ENCODE measurements at places on chromosomes 6 and 20.

DNA sequence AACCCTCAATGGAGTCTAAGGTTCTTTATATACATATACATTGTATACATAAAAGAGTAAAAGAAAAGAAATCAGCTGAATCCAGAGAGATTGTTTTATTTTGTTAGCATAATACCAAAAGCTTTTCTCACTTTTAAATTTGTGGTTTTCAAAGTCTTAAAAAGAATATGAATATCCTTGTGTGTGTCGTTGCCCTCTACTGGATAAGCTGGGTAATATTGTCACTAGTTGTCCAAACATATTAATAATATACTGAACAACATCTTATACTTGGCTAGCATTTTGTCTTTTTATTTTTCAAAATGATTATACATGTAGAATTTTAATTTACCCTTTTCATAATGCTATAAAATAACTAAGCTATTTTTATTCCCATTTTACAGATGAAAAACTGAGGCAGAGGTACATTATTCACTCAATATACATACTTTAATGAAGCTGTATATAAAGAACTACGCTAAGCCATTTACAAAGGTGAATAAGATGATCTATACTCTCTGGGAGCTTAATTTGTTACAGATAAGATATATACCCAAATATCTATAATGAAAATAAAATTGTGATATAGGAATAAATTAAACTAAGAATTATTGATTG lies 531.7 kb downstream of the TFAP2B start:
- DNase-seq: no peak

DNA sequence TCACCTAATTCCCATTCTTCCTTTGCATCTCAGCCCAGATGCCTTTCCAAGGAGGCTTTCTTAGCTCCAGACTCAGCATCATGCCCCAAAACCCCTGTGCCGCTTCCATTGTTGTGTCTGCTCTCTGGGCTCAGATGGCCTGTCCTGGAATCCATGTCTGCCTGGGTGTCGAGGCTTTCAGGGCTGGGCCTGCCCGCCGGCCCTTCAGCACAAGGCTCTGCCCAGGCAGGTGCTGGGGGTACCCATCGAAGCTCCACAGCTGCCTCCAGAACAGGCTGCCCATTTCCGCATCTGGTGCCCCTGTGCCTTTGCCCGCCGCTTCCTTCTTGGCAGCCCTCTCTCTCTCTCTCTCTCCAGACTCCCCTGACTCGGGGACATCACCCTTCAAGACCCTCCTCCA lies 1.2 kb downstream of the CPXM1 start:
- no peak for DNase-seq

GRCh38 chr6:48611332-48611731 lies 500.3 kb upstream of the PTCHD4 start:
- DNase-seq: no peak

DNA sequence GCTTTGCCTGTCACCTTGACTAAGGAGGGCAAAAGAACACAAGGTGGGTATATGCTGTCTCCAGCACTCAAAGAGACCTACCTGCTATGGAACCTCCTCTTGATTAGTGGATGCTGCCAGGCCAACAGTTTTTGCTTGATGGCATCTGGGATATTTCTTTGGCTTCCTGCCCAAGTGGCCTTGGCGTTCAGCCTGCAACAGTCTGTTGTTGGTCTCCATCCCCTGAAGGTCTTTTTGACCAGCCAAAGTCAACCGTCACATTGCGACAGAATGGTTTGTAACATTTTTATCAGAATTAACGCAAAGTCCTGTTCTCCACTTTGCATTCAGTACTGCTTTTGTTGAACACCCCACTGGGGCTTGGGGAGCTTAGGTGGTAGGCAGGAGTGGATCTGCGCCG lies 37.1 kb downstream of the SERPINB1 start:
- DNase-seq: no peak

DNA sequence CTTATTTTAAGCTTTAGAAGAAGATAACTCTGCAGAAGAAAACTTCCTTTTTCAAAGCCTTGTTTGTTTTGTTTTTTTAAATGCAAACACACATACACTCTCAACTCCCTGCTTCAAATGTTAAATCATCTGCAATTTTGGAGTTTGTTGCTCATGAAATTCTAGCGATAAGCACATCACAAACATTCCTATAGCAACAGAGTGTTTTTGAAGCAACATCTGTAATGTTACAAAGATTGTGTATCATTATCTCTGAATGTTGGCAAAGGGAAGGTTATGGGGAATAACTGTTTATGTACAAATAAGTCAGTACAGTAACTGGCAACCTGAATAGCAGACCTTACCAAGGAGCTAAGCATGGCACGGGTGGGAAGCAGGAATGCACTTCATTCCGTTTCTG lies 84.8 kb upstream of the MRPS10 start:
- no peak for DNase-seq

DNA sequence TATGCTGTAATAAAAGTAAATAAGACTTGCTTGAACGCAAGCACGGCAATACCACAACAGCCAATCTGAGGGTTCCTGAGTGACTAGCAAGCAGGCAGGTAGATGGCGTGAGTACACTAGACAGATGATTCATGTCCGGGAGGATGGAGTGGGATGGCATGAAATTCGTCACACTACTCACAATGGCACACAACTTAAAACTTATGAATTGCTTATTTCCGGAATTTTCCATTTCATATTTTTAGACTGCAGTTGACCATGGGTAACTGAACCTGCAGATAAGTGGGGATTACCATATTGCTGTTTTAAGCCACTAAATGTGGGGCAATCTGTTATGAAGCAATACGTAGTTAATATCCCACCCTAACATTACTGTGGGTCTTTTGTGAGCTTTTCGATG lies 93.6 kb upstream of the NFATC2 start:
- no peak for DNase-seq

DNA sequence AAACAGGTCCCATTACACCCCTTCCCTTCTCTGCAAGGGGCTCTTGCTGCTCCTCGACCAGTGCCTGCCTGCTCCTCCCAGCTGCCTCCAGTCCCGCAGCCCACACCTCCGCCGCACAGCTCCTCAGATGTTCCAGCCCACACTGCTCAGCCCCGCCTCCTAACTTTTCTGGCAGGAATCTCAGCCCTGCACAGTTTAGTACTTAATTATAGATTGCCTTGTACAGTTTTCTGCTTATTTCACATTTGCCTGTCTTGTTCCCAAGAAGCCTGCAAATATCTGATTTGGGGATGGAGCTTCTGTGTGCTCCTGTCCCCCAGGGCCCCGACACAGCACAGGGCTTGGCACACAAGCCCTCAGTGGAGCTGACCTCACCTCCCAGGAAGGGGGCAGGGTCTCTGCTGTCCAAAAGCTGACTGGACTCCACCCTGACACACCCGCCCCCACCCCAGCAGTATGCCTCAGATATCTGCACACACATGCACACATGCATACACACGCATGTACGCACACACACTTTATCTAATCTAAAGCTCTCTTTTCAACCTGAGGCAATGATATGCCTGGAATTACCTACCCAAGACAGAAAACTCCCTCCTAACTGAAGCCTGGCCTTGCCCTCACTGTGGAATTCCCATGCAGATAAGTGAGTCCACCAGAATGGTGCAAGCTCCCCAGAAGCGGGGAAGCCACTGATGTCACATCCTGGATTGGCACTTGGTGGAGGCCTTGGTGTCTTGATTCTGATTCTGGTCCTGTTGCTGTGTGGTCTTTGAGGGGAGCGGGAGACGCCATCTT lies 1.2 kb upstream of the PNPLA1 start:
- DNase-seq: no peak

GRCh38 chr6:2998998-2999617 lies 586 bp upstream of the NQO2 start:
- no peak for DNase-seq

DNA sequence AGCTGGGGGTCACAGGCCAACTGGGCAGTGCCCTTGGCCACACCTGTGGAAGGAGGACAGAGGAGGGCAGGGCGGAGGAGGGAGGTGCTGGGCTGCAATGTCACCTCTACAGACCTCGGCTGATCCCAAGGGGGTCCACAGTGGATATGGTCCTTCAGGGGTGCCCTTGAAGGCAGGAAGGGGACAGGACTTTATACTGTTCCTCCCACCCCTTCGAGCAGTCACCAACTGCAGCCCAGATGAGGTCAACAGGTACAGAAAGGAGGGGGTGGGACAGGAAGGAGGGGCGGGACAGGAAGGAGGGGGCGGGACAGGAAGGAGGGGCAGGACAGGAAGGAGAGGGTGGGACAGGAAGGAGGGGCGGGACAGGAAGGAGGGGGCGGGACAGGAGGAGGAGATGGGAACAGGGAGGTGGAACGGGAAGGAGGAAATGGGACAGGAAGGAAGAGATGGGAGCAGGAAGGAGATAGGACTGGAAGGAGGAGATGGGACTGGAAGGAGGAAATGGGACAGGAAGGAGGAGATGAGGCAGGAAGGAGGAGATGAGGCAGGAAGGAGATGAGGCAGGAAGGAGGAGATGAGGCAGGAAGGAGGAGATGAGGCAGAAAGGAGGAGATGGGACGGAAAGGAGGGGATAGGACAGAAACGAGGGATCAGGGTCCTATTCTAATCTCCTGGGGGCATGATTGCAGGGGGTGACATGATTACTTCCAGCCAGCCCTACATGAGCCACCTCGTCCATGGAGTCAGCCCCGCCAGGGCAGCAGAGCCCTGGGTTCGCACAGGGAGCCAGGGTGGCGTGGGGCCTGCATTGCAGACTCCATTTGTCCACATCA lies 19.4 kb upstream of the MRGBP start:
- DNase-seq: peak; percentile 66

DNA sequence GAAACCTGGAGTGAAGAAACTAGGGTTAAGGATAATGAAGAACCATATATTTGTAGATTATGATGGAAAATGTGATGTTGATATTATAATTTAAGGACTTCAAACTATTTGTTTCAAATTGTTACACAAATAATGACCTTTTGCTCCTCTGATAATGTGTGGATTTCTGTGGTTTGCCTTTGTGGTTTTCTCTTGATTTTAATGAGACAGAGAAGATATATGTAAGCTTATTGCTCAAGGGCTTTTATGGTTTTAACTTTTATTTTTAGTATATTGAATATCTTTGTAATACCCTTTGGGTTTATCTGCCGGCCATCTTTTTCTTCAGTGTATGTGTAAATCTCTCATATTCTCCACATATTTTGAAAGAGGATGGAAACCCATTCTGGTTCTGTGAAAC lies 362.3 kb downstream of the RIMS1 start:
- DNase-seq: no peak

DNA sequence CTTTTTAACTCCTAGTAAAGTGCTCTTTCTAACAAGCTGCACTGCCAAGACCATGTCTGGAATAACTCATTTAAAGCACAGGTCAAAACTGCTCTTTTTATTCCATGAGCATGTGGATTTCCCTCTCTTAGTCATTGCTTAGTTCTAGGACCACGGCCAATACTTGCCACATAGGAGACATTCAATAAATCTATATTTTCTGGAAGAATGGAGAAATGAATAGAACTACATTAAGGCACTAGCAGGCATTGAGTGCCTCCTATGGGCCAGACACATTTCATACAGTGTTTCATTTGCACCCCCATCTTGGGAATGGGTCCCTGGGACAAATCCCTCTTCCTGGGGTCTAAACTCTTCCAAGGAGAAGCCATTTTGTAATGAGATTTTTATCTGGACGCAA lies 552.8 kb upstream of the CITED2 start:
- no peak for DNase-seq

- DNase-seq: no peak
These were observed 13.5 kb upstream of the TRAM2 start for GRCh38 chr6:52590152-52590891.

- no peak for DNase-seq
These were observed 43.6 kb downstream of the RREB1 start for GRCh38 chr6:7151381-7151780.

DNA sequence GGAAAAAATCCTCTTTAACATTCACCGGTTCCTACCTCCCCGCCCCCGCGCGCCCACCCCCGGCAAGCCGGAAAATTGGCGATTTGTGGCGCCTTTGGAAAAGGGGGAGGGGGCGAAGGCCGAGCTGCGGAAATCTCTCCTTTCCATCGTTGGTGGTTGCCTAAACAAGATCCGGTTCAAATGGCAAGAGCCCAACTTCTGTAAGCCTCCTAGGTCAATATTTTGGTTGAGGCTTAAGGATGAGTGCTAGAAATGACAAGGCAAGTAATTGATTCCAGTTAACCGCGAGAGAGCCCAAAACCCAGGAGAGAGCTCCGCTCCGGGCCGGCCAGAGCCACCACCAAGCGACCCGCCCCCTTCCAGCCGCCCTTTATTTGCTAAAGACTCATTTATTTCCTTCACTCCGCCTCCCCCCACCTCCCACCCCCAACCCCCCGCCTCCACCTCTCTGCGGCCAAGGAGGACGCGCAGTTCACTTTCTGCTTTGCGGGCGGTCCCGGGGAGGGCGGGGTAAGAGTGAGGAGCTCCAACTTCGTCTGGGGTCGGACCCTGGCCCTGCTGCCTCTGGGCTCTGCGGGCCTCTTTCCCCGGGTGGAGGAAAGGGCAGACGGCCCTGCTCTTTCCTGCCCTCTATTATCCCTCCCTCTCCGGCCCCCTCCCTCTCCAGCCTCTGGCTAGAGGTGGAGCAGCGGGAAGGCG lies 838 bp upstream of the NKX2-2 start:
- no peak for DNase-seq

- no peak for DNase-seq
These were observed 68.9 kb upstream of the SCGN start for GRCh38 chr6:25583099-25583498.

DNA sequence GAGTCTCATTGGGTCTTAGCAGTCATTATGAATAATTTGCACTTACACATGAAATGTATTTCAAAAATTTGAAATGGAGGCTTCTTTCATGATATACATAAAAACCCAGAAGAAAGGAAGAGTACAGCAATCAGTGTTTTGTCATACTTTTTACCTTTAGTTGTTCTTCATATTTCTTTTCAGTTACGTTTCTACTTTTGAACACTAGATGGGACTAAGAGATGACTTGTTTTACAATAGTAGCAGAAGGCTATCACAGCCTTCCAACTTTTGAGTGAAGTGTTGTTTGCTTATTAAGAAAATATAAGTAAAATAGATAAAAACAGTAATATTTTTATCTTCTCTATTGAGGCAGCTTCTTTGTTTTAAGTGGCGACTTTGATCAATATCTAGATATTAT lies 58.1 kb downstream of the L3MBTL3 start:
- DNase-seq: no peak

GRCh38 chr6:18207438-18207837 lies 52.2 kb downstream of the KDM1B start:
- DNase-seq: no peak

- no peak for DNase-seq
These were observed 13.7 kb downstream of the BPIFA1 start for GRCh38 chr20:33249456-33249855.

DNA sequence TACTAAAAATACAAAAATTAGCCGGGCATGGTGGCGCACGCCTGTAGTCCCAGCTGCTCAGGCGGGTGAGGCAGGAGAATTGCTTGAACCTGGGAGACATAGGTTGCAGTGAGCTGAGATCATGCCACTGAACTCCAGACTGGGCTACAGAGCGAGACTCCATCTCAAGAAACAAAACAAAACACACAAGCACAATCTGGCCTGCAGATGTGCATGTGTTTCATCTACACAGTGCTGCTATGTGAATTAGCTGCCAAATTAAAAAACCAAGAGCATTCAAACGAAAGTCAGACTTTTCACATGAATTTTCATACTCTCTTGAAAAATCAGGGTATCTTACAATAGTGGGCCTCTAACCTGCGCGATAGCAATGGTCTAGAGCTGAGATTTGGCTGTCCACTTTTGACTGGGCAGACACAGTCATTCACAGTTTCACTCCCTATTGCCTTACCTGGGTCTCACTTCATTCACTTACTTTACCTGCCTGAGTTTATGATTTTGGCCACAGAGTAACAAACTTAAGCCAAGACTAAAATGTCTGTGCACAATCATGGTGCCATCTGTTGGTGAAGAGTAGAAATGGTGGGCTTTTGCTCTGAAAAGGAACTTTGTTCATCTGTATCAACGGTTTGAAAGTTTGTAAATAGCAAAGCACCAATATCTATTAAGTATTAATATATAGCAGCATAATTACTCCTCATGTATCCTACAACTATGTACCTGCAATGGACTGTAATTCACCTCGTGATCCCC lies 138.5 kb upstream of the UST start:
- DNase-seq: no peak
